Cortex of kidney (tissue), 1 donor: ENCODE measurements at places on chromosomes 3 and 15.

DNA sequence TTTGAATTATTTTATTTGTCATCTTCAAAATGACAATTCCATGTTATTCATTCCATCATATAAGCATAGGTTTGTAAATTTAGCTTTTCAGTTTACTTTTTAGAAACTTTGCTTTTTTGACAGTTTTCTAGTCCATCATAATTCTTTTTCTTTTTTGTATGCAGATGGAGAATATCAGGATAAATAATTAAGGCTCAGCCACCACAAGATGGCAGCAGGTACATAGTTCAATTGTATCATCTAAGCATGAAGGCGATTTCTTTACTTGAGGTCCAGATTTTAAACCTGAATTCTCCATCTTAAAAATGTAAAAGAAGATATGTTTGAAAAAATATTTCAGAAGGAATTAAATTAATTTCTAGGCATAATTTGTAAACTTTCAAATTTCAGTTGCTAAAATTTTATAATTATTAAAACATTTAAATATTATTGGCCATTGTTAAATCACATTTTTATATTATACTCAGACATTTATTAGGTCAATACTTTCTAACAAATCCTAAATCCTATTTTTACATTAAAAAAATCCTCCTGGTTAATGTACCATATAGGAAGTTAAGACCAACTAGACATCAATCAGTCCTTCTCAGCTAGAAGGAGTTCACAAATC lies 15.1 kb downstream of the PLSCR5 start:
- DNase-seq: no peak

GRCh38 chr3:32850226-32850625 lies 32.4 kb downstream of the TRIM71 start:
- DNase-seq: no peak

GRCh38 chr3:71180524-71180923 lies 403.0 kb downstream of the FOXP1 start:
- no peak for DNase-seq

DNA sequence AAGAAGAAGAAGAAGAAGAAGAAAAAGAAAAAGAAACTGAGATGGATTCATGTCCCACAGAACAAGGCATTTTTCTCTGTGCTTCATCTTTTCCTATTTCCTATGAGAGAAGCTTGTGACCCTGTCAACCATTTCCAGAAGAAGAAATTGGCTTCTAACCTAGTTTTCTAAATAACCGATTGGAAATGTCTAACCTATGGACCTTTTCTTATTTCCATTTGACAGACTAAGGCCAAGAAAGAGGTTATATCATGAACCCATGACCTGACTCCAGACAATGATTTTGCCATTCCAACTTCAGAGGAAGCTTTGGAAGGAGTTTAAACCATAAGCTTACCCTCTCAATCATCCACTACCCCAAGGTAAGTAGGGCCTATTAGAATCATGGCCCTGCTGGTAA lies 16.3 kb upstream of the CSRNP1 start:
- no peak for DNase-seq

GRCh38 chr3:25423780-25424588 lies 4.1 kb upstream of the RARB start:
- DNase-seq: no peak

GRCh38 chr3:30682434-30683155 lies 76.2 kb downstream of the TGFBR2 start:
- no peak for DNase-seq
